ENCODE measurements at places on chromosomes 5 and 9.

GRCh38 chr5:72206994-72207393 lies 99.7 kb downstream of the MAP1B start:
- no peak for DNase-seq

DNA sequence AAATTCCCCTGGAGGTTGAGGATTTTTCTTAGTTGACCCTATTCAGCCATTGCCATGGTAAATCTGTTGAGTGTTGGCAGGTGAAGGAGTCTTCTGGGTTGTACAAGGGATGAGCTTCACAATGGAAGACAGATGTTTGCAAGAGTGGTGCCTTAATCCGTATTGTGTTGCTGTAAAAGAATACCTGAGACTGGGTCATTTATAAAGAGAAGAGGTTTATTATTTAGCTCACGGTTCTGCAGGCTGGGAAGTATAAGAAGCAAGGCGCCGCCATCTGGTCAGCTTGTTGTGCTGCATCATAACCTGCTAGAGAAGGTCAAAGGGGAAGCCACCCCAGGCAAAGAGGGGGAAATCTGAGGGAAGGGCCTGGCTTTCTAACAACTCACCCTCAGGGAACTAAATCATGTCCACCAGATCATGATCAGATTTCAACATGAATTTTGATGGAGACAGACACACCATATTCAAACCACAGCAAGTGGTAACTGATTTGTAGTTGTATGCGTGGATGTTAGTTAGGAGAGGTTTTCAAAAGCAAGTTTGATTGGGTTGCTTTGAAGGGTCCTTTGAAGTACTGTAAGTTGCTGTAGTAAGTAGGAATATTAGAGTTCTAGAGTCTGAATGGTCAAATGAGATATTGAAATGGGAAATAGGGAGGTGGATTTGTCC lies 2.5 kb downstream of the TNPO1 start:
- peak; percentile 63 for DNase-seq

- DNase-seq = no peak
Observed at GRCh38 chr9:114612272-114612923, 1.3 kb downstream of the TMEM268 start.

GRCh38 chr9:115115117-115115880 lies 2.7 kb downstream of the TNC start:
- DNase-seq = no peak

GRCh38 chr9:26744191-26744965 lies 148.2 kb downstream of the CAAP1 start:
- peak; percentile 25 for DNase-seq

DNA sequence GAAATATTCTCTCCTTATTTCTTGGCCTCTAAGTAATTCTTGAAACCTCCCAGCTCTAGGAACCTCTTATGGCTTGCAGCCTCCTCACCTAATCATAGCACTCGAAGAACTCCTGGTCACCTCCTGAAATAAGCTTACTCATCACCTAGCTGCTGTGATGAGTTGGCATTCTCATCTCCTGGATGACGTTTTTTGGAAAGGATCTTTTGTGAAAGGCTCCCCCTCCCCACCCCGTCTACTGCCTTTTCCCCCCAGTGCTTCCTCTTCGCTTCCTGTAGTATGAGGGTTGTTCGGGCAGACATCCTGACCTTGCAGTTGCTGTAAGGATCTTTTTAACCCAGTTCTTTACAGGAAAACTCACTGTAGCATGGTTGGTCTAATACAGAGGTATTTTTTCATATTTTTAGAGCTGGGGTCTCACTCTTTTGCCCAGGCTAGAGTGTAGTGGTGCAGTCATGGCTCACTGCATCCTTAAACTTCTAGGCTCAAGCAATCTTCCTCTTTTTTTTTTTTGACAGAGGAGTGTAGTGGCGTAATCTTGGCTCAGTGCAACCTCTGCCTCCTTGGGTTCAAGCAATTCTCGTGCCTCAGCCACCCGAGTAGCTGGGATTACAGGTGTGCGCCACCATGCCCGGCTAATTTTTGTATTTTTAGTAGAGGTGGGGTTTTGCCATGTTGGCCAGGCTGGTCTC lies 41.8 kb downstream of the ARHGAP26 start:
- no peak for DNase-seq

GRCh38 chr5:24621792-24622191 lies 23.0 kb downstream of the CDH10 start:
- no peak for DNase-seq

Data from CD4-positive, alpha-beta T cell treated with Interleukin-10 for 1 hour (primary cell).